ENCODE measurements at places on chromosomes 12 and 14.

DNA sequence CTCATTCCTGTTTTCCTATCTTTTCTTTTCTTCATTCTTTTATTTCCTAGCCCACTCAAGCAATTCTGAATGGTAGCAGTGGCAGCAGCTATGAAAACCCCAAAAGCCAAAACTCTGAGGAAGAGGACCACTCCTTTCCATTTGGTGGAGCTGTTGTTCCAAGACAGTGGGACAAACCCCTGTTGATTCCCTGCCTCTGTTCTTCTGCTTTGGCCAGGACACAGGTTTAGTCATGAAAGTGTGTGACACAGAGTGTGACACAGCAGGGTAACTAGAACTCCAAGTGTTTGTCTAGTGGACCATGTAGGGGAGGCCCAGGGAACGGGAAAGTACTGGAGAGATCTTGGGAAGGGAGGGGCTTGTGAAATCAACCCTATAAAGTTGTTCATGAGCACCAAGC, 71.1 kb downstream of the PTCSC3 start:
- no peak for DNase-seq

- no peak for DNase-seq
Measured at GRCh38 chr12:6313326-6313940, 3.0 kb downstream of the PLEKHG6 start.

GRCh38 chr12:44317651-44318126, 481.8 kb downstream of the TMEM117 start:
- no peak for DNase-seq

GRCh38 chr12:103785243-103786031, 55.6 kb downstream of the NT5DC3 start:
- DNase-seq = no peak

- DNase-seq = no peak
Measured at GRCh38 chr12:28936711-28937110, 212.4 kb upstream of the FAR2 start.

- no peak for DNase-seq
Measured at GRCh38 chr14:96204151-96205058, at the start of gene BDKRB2. BDKRB2 (plus strand) TSS chr14:96204839; CDS start chr14:96237108, 32,269 bp downstream.

GRCh38 chr12:122013791-122014590, 7.7 kb upstream of the BCL7A start:
- no peak for DNase-seq

GRCh38 chr14:73236157-73236556, 1.1 kb upstream of the PAPLN start:
- no peak for DNase-seq

- no peak for DNase-seq
Measured at GRCh38 chr12:116420227-116420880, 138.8 kb upstream of the MAP1LC3B2 start.

DNA sequence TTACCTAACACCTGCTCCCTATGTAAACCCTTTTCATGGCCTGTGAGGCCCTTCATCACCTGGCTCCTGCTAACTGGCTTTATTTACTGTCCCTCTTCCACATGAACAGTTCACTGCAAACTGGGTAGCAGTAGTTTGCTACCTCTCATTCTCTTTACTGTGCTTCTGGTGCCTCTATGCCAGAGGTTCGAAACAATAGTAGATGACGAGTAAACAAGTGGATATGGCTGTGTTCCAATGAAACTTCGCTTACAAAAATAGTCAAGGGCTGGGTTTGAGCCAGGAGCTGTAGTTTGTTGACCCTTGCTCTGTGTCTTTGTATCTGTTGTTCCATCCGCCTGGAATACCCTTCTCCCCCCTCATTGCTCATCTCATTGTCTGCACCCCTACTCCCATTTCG, 233.6 kb upstream of the RMST start:
- no peak for DNase-seq

GRCh38 chr14:73613419-73613963, 1.2 kb downstream of the ACOT6 start:
- no peak for DNase-seq

DNA sequence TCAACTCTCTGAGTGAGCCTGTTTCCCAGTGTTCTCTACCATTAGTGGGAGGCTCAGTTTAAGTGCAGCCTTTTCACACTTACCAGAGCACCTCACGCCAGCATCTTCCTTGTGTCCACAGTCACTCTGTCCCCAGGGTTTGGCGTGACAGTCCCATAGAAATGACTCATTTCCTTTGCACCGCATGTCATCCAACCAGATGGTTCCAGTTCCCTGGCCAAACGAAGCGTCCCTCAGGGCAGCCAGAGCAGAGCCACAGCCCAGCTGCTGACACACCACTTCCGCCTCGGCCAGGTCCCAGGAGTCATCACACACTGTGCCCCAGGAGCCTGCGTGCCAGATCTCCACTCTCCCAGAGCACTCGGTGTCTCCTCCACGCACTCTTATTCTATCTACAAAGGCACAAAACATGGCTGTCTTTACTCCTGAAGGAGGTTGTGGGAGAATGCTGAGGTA, 65.4 kb downstream of the ACSM4 start:
- DNase-seq = no peak

DNA sequence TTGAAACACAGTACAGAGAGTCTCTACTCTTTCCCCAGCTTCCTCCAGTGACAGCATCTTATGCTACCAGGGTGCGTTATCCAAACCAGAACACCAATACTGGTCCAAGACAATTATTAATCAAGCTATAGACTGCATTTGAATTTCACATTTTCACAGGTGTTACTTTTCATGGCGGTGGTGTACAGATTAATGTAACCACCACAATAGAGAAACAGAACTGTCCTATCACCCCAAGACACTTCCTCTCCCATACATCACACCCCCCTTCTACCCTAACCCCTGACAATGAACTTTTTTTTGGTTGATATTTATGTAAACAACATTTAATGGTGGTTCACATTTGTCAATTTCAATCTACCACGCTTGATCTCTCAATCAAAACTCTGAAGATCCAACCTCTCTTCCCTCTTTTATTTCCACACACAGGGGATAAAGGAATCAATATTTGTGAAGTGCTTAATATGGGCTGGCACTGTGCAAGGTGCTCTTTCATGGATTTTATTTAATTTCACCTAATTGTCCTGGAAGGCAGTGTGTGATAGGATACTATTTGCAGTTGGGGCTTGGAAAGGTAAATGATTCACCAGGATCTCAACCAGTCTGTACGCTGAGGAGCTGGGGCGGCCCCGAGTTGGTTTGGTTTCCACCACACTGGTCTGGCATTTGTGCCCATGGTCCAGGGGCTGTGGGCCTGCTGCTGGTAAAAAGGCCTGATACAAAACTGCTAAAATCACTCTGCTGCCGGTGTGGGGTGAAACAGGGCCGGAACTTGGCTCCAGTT, 54.6 kb upstream of the DICER1 start:
- DNase-seq = no peak

DNA sequence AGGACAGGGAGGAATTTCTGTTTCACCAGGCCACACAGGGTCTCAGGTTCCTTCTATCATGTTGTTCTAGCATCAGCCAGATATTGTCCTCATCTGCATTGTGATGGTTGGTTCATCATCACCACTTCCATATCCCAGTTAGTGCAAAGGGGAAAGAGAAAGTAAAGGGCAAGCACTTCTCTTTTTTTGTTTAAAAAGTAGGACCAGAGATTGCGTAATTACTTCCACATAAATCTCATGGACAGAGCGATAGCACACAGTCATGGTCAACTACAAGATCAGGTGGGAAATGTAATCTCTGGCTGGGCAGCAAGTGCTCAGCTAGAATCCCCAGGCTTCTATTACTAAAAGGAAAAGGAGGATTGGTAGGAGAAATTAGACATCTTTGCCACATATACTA, 155.1 kb downstream of the KIF21A start:
- DNase-seq = no peak

DNA sequence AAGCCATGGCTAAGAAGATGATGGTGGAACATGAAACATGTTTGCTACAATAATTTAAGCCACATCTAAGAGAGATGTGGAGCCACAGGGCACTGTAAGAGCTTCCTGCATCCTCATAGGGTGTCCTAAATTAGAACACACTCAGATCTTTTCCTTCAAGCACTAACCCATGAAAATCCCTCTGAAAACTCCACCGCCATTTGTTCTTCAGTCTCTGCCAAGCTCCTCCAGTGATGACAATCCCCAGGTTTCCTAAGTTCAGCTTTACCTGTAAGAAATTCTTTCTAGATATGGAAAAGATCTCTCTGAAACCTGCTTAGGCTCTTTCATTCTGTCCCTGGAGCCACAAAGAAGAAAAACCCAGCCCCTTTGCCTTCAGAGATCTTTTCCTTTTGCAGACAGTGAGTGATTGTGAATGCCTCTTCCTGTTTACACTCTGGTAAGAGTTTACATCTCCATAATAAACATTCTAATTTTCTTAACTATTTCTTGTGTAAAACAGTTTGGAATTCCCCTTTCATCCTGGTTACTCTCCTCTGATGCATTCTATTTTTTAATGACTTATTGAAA, 907.2 kb downstream of the VRK1 start:
- no peak for DNase-seq

DNA sequence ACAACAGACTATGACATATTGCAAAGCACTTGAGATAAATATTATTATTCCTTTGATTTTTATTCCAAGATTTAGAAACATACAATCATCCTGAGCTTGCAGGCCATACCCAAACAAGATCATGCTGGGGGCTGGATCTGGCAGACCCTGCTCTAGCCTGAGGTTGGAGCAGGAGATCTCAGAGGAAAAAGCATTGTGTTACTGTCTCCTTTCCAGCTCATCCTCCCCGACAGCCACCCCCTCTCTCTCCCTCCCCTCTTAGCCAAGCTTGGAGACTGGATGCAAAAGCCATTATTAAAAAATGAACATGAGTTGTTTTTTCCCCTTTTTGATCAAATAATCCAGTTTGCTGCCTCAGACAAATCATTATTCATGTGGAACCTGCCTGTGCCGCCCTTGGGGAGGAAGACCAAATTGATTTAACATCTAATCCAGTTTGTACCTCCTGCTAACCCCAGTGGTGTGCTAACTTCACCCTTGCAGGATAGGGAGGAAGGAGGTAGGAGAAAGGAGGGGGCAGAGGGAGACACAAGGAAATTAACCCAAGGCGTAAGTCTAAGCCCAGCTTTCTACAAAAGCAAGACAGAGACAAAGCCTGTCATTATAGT, 565.8 kb upstream of the TBX3 start:
- no peak for DNase-seq

DNA sequence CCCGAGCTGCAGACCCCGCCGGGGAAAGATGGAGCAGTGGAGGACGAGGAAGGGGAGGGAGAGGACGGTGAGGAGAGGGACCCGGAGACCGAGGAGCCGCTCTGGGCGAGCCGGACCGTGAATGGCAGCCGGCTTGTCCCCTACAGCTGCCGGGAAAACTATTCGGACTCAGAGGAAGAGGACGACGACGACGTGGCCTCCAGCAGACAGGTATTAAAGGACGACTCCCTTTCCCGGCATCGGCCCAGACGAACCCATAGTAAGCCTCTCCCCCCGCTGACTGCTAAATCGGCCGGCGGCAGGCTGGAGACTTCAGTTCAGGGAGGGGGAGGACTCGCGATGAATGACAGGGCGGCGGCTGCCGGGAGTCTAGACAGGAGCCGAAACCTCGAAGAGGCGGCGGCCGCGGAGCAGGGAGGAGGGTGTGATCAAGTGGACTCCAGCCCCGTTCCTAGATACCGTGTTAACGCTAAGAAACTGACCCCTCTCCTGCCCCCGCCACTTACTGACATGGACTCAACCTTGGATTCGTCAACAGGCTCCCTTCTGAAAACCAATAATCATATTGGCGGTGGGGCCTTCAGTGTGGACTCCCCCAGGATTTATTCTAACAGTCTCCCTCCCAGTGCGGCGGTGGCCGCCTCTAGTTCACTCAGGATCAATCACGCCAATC, 962 bp downstream of the LEMD3 start:
- peak; percentile 60 for DNase-seq

GRCh38 chr12:119090865-119091264, 87.9 kb upstream of the HSPB8 start:
- no peak for DNase-seq

GRCh38 chr14:96792003-96792402, 5.2 kb upstream of the VRK1 start:
- DNase-seq = no peak

DNA sequence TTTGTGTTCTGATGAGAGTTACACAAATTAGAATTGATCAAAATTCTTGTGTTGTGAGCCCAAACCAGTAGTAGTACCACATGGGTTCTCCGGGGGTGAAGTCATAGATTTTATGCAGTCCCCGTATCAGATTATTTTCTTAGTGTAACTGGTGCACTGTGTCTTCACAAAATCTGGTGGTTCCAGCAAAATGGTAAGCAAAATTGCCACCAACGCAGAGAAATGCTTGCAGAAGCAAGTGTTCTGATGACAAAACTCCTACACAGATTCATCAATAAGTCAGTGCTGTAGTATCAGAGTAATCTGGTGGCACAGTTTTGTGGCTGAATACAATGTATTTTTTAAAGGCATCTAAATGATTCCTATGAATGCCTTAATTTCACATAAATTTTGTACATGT, 1.3 kb upstream of the CACNA2D4 start:
- DNase-seq = no peak

DNA sequence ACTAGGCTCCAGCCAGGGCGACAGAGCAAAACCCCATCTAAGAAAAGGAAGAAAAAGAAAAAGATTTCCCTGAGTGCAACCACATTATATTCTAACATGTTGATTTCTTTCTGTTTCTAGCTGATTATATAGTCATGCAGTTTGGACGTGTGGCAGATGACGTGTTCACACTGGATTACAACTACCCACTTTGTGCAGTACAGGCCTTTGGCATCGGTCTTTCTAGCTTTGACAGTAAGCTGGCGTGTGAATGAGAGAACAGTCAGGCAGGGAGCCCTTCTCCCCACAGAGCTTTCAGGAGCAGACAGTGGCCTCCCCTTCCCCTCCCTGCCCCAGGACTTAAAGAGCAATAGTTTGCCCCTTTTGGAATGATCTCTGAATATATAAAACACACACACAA, 20.0 kb upstream of the TEAD4 start:
- DNase-seq = no peak

GRCh38 chr12:1147821-1148220, 156.8 kb downstream of the ERC1 start:
- no peak for DNase-seq

DNA sequence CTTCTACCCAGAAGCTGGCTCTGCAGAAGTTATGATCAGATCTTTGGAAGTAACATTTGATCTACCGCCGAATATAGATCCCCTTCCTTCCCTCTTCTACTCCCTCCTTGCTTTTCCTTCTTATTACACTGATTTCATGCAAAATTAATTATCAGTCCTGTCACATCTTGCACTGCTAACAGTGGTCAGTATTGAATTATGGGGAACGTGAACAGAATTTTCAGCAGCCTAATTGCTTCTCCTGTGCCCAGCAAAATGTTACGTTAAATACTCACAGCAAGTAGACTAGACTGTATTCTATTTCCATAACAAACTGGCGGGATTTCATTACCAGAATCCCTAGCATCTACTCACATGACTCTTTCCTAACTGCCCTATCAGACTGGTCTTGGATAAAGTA, 596.9 kb downstream of the DIO2 start:
- no peak for DNase-seq
